Muscle of leg (tissue), 16 donors: ENCODE measurements at places on chromosomes 3 and 15. TPM values are rescaled to one million over a fixed set of nuclear protein-coding genes. Genes with fewer than 3 reads are reported as not detected.
A peak's percentile ranks its signal among the peaks of the same experiment; 100 is the strongest.

GRCh38 chr3:54580453-54580852 lies 347.4 kb downstream of the LRTM1 start:
- DNase-seq, result no peak

Gene FOXB1
- not detected for polyA plus RNA-seq

DNA sequence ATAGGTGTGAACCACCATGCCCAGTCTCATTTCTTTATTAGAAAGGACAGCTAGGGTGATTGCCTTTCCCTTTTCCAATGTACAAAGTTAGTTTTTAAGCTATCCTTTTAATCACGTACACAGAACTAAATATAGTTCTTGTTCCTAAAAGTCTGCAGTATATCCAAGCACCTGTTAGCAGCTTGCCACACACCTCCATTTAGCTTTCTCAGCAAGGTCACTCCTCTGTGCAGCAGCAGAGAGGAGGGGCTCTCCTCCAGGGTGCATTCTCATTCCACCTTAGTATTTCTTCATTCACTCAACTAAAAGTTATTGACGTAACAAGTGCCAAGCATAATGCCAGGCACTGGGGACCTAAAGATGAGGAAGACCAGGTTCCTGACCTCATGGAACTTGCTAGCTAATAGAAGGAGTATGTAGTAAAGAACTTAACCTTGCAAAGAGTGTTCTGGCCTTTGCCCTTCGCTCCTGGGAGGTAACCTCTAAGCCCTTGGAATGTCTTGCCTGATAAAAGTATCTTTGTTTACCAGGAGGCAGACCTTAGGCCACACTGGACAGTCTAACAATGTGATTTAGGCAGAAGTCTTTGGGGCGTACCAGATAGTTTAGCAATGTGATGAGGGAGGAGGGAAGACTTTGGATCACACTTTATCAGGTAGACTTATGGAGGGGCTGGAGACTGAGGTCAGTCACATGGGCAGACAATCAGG lies 12.7 kb upstream of the PTPN9 start:
- no peak for DNase-seq

GRCh38 chr3:128505771-128506170 lies 12.8 kb upstream of the GATA2 start:
- no peak for DNase-seq

Gene CEMIP
- polyA plus RNA-seq, result 3.0 TPM

DNA sequence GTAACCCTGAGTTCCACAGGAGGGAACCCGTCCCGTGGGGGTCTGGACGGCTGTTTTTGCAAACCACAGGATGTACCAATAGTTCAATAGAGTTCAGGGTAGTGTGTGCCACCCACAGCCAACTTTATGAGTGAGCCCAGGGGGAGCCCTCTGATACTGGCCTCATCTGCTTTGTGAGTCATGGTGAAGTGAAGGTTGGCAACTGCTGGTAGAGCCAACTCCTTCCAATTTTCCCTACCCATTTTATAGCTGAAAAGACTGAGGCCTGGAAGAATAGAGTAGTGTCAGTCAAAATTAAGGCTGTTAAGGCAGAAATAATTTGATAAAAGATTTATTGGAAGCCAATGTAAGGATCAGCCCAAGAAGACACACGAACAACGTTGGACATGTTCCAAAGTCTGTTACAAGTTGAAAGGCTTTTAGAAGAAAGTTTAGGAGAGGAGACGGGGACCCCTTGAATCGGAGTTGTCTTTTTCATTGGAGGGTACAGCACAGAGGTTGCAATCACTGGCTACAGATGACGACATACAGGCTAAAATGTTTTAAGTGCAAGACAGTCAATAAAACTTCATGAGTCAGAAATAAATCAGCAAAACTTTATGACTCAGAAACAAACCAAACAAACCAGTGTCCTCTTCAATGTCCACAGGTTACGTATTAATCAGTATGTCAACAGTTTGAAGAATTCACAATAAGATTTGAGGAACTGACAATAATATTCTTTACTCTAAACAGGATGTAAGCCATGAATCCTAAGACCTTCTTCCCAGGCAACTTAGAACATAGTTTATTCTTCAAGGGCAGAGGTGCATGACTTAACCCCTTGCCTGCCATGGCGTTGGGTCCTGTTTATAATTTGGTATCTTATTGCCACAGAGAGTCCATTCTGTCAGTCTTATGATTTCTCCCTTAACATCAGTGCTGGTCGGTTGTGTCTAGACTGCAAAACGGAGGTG lies 62.9 kb upstream of the NR2E3 start:
- DNase-seq, result no peak

Gene ZNF660
- 3.6 TPM for polyA plus RNA-seq

- DNase-seq, result no peak
These were observed 8.3 kb upstream of the PLCH1 start for GRCh38 chr3:155753038-155753639.

- DNase-seq, result no peak
These were observed 549.4 kb upstream of the MDFIC2 start for GRCh38 chr3:70861855-70862254.

DNA sequence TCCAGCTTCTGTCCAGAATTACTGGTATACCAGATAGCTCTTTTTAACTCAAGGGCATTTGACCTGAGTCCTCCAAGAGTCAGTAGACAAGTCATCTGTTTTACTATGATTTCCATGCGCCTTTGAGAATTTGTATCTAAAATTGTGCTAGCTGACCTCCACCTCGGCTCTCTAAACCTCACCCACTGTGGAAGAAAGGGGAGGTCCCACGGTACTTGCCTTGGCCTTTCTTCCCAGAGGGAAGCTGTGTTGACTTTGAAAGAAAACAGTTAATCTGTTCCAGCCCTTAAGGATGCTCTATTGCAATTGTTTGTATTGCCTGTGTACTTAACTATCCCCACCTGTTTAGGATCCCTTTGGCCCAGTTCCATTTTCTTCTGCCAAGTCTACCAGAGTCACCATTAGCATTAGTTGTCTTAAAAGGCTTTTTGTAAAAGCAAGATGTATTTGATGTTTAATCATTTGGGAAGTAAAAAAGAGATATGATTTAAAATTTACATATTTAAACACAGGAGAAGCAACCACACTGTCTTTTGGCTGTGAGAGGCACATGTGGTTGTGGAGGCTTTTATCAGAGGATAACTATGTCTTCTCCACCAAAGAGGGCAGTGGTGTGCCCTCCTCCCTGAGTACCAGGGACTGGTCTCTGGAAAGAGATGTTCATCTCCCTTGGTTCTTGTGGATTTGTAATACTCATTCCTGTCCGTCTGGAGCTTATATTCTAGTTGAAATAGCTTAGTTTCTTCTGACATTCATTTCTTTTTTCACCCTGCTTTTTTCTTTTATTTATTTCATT lies 88.8 kb downstream of the CRTC3 start:
- no peak for DNase-seq

Gene PLA2G4D
- 0.22 TPM for polyA plus RNA-seq

Gene RASL12
- 14.6 TPM for polyA plus RNA-seq

- DNase-seq, result no peak
These were observed 101.4 kb downstream of the TNIK start for GRCh38 chr3:171358881-171359198.

DNA sequence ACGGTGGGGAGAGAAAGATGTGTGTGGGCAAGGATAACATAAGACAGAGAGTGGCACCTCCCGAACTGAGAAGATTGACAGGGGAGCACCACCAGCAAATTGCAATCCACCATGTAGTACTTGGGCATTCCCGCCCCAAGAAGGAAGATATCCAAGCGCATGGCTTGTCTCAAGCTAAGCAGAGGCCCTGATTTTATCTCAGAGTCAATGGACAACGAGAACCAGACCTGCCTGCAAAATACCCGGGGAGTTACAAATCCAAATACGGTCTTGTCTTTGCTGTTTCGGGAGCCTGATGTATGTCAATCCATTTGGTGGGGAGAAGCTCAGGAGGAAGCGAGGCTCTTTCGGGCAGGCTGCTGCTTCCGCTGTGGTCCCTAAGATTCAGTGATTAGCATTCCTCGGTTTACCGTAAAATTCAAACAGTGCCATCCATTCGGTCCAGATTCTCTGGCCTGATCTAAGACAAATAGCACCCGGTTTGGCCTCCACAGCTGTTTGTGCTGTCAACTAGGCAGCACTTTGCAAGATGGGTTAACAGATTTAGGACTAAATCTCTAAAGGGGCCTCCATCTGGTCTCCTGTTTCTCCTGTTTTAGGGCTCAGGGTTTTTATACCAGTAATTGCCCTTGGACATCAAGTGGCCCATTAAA lies 97.7 kb upstream of the WNT5A start:
- DNase-seq, result no peak

GRCh38 chr3:186225603-186226002 lies 116.7 kb upstream of the ETV5 start:
- DNase-seq, result peak; percentile 42

DNA sequence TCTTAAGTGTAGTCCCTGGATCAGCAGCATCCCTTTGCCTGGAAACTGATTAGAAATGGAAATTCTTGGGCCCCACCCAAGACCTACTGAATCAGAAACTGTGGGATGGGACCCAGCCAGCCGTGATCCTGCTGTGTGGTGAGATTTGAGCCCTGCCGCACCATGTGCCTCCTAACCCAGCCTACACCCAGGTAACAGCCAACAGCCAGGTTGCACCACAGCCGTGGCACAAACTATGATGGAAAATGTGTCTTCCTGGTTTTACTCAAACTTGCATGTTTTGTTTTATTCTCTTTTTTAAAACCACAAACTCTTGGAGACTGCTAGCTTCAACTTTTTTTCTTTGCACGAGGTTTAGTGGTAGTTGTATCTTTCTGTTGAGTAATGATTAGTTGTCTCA lies 2.6 kb downstream of the LIMD1 start:
- DNase-seq, result peak; percentile 29

Gene SKOR1
- polyA plus RNA-seq, result 0.65 TPM

DNA sequence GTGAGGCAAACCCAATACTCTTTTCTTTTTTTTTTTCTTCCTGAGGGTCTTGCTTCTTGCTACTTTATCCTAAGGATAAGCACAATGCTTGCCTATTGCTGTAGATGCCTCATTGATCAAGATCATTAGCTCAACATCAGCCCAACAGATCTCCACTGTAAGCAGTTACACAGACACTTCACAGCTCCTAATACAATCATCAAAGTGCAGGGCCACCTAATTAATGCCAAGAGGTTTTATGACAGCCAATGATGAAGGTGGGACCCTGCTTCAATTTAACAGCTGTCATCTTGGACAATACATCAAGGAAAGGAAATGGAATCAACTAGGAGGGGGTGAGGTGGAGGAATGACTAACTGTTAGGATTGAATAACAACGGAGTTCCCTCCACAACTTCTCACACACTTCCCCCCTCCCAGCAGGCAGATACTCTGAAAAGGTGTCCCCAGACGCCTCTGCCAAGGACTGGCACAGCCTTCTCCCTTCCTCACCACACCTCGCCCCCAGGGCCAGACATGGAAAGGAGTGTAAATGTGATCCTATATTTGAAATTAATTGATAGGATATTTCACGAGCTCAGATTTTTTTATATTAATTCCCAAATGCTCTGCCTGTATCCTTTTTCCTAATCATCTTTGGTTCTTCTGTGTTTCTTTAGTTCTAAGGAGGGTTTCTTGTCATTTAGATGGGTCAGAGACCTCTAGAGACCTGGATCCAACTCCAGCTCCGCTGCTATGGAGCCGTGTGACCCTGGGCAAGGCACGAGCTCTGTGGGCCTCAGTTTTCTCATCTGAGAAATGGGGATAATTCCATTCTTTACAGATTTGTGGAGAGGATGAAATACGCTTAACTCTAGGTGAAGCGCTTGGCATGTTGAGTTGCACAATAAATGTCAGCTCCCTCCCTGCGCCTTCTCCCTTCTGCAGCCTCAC lies 1.2 kb downstream of the DCLK3 start:
- DNase-seq, result no peak

GRCh38 chr3:112074616-112075497 lies 11.3 kb upstream of the C3orf52 start:
- DNase-seq, result no peak

DNA sequence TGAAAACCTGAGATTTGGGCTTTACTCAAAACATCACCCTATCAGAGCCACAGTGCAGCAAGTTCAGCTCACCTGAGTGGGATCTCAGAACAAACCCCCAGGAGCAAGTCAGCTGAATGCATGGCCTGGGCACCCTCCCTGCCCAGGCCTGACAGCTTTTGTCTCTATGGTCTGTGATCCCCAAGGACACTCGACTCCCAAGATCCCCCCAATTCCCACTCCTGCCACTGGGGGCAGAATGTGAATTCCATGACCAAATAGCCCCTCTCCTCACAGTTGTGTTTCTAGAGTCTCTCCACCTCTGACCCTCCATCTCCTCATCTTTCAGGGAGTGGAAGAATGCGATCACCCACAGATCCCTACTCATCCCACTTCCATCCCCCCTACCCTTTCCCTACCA lies 58.9 kb downstream of the ZNF445 start:
- DNase-seq, result no peak

DNA sequence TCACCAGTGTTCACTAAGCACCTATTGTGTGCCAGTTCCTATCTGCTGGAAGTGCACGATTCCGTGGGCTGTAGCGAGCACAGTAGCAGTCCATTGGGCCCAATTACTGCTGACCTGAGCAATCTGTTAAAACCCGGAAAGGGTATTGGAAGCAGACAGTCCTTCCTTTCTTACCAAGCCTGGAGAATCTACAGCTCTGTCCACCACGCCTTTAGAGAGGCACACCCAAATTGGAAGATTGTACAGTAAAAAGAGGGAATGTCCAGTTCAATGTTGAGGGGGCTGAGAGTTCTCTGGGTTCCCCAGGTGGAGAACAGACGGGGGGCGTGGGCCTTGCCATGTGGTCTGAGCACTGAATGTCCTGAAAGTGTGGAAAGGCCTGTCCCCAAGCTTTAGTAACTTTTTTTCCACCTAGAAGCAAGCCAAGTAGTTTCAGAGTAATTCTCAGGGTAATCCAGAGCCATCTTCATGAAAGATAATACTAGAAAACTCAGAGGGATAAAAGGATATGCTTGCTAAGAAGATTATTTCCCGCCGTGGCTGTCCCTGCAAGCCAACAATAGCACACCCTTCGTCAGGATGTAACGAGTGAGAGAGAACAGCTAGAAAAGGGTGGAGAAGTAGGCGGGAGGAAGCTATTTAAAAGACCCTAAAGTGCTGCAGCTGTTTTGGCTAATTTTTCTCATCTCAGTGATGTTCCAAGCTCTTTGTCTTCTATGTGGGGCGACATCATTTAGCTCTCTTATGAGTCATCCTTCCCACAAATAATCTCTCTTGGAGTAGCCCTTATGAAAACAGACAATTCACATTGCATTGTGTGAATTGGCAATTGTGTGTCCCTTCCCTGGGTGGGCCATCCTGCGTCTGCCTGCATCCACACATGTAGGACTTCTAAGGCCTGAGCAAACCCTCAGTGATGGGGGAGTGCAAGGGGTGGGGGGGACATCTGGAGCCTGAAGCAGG lies 181.0 kb downstream of the ATG7 start:
- peak; percentile 98 for DNase-seq

Gene PCSK6
- 9.5 TPM for polyA plus RNA-seq

GRCh38 chr3:14225421-14225820 lies 46.8 kb downstream of the LSM3 start:
- no peak for DNase-seq
